Right atrium auricular region (tissue), 2 donors: ENCODE measurements at places on chromosomes 11 and 22.

- no peak for DNase-seq
Measured at GRCh38 chr11:61362542-61362875, 335 bp downstream of the TMEM138 start.

GRCh38 chr22:49812838-49813237 is 14.8 kb downstream of the BRD1 start:
- no peak for DNase-seq

DNA sequence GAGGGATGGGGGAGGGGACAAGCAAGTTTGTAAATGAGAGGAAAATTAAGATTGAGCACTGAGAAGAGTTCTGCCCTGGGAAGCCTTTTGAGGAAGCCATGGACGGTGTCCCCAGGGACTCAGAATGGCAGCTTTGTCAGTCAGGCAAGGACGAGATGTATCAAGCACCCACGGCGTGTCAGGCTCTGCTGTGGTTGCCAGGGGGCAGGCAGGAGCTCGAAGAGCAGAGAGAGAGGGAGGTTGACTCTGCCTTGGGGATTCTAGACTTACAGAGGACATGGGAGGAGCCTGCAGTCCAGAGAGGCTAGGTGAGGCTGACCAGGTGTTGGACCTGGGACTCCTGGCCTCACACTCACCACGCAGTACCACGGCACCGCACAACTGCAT is 29.1 kb upstream of the SYT7 start:
- no peak for DNase-seq

DNA sequence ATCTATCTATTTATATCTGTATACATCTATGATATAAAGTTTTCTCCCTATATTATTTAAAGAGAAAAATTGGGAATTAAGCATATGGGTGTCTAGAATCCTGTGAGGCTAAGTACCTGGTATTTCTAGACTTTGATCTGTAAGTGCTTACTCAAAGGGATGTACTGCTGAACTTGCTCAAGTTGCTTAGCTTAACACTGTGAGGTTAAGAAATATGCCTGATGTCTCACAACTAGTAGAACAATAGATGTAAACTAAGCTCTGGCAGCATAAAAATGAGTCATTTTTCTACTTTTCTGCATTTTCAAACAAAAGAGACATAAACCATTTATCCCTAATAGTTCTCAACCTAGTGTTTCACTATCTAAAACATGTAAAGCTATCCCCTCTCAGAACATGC is 744.4 kb upstream of the ANO3 start:
- DNase-seq: no peak

- no peak for DNase-seq
Measured at GRCh38 chr22:19870153-19871022, 15.7 kb upstream of the GNB1L start.

- DNase-seq: no peak
Measured at GRCh38 chr11:127790592-127790991, 790.0 kb upstream of the KIRREL3 start.

GRCh38 chr11:16313846-16314245 is 42.5 kb downstream of the SOX6 start:
- DNase-seq: no peak

DNA sequence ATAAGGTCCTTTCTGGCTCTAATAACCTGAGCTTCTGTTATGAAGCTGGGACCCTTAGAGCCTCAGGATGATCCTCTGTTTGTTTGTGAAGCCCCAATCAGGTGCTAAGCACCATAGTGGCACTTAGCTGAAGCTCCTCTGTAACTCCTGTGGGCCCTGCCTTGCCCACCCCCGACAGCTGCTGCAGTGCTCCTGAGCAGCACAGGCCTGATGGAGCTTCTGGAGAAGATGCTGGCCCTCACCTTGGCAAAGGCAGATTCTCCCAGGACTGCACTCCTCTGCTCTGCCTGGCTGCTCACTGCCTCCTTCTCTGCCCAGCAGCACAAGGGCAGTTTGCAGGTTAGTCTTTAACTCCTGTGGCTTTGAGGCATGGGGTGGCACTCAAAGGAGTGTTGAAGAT is 19.0 kb upstream of the CCDC134 start:
- DNase-seq: no peak

GRCh38 chr11:59862252-59862651 is 4.0 kb downstream of the TCN1 start:
- no peak for DNase-seq

- no peak for DNase-seq
Measured at GRCh38 chr11:25214535-25215176, 717.8 kb downstream of the LUZP2 start.

DNA sequence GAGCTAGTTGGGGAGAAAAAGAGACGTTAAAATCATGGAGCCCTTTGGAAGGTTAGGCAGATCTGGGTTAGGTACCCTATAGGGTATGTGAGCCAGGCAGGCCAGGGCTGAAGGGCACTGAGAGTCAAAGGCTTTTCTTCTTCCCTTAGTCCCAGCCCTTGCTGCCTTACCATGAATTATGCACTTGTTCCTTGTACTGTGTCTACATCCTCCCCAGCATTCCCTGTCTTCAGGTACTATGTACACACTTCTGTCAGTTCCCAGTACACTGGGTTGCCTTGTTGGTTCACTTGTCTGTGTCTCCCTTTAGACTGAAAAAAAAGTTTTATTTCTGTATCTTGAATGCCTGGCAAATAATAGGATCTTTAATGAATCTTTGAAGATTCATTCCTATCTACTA is 16.9 kb downstream of the RNF185 start:
- DNase-seq: no peak

- DNase-seq: no peak
Measured at GRCh38 chr11:57055744-57056143, 67.0 kb downstream of the OR5AK2 start.

DNA sequence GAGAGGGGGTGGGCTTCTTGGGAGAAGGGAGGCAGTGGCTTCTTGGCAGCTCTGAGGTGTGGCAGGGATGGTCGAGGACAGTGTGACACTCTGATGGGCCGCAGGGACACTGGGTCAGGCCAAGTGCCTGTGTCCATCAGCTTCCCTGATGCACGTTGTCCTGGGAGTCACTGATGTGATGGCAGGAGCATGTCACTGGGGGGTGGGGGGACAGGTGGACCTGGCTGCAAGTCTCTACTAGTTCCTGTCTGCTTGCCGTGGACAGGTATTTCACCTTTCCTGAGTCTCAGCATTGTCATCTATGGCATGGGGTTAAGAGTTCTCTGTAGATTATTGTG is 592.9 kb downstream of the TBC1D22A start:
- peak; percentile 40 for DNase-seq

DNA sequence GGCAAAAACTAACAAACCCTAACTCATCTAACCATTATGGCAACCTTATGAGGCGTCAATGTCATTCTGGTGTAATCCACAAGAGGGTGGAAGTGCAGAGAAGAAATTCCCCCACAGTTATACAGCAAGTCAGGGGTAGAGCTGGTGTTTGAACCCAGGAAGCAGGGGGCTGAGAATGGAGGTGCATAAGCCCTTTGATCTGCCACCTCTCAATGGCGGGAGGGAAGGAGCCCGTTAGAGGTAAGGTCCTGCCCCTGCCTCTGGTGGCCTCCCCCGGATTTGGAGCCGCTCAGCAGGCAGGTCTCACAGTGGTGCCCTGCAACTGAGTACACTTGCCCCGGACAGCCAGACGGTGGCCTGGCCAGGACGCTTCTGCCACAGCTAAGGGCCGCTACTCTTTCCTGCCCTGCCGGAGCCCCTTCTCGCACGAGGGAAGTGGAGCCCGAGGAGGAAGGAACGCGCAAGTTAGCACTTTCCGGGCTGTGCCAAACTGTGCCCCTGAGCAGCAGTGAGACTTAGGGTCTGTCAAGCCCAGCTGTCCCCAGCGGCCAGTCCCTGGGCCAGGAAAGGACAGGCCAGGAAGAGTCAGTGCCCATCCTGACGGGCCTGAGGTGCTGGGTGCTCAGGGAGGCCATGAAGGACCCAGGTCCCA is 1.1 kb downstream of the FXYD2 start:
- DNase-seq: no peak

GRCh38 chr11:120597250-120598215 is 86.0 kb downstream of the GRIK4 start:
- DNase-seq: no peak

DNA sequence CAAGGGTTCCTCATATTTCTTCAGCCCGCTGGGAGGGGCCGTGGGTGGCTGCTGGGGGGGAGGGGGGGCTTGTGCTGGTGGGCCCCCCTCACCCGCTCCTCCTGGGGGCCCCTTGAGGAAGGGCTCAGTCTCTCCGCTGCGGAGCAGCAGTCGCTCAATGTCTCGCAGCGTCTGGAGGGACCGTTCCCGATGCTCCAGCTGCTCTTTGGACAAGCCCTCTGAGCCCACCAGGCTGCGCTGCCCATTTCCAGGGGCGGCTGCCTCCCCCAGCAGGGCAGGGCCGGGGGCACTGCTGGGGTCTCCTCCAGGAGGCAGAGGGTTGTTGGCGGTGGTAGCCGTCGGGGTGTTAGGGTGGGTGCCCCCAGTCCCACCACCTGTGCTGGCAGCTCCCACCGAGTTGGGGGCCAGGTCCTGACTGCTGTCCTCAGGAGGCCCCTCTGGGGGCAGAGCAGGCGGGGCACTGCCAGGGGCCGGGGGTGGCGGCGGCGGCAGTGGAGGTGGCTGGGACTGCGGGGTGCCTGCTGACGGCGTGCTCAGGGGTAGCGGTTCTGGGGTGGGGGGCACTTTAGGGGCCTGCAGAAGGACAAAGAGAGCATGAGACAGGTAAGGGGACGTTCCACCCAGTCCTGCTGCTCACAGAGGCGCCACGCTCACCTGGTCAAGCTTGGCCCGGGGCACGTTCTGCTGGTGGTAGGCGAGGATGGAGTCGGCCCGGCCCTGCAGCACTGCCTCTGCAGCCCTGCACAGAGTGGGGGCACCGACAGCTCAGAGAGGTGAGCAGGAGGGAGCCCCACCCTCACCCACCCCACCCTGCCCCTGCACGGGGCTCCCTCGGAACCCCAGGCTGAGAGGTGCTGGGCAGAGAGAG is 18.9 kb downstream of the CXCR5 start:
- no peak for DNase-seq

DNA sequence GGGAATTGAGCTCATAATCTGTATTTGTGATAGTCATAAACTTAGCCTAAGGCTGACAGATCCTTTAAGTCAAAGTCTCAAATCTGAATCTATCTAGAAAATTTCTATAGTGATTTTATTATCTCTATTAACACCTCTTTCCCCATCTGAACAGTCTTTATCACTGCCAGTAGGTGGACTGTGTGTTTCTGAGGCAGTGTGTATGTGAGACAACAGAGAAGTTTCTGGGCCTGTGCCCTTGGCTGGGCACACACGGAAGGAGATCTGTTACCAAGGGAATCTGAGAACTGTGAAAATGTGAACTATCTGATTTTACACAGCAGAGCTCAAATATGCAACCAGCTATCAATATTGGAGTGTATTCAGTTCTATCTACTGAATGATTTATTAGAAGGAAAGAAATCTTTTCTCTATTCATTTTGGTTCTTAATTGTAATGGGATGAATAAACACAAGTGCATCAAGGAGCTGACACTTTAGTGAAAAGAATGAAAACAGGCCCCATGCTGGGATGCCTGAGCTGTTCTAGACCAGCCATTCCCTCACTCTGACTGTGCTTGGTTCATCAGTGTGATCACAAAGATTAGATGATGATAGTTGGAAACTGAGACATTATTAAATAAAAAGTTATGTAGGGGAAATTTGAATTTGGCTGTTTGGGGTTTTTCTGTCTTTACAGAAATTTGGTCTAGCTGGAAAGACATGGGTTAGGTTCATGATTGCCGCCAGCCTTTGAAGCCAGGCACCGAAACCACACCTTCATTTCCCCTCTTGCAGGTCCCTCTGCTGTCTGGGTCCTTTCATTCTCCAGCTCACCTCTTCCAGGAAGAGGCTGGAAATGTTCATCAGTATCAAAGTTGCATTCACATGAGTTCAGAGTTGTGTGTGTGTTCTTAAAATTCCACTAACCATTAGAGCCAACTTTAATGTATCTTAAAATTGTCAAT is 68.1 kb downstream of the LIF start:
- no peak for DNase-seq

DNA sequence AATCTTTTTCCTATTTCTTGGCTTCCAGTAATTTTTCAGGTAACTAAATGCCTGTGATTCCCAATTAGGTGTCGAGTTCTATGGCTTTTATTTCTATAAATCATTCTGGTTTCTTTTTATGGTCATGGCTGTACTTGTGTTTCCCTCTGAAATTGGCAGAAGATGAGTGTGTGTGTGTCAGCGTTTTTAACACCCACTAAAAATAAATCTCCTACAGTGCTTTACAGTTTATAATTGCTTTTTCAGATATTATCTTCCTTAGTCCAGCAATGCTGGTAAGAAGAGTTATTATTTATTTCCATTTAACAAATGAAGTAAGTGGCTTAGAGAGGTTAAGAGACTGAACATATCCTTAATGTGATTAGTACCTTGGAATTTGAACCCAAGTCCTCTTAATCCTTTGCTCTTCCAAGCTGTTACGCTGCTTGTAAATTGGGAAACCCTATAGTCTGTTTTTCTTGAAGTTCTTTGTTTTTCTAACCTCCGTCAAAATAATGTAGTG is 125.2 kb downstream of the TEAD1 start:
- no peak for DNase-seq

DNA sequence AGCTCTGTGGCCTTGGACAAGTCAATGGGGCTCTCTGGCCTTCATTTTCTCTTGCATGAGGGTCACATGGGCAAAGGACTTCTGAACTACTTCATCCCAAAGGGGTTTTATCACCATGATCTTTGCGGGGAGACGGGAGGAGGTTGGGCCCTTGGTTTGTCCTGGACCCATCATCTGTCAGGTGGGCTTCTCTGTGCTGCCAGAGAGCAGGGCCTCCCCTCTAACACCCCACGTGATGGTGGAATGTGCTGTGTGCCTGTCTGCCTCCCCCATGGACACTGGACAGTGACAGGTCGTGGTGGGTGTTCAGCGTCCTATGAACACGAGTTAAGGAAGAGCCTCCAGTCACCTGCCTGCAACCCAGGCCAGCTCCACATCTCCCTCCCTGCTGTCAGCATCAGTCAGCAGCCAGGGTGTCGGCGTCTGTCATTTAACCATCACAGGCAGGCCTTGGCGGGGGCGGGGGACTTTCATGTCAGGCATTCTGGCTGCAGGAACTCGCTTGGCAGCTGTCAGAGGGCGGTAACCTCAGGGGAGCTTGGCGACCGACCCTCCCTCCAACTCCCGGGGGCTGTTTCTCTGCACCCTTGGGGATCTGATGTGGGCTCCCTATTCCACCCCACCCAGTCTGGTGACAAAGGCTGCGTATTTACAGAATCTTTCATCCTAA is 2.6 kb upstream of the SUN2 start:
- no peak for DNase-seq

DNA sequence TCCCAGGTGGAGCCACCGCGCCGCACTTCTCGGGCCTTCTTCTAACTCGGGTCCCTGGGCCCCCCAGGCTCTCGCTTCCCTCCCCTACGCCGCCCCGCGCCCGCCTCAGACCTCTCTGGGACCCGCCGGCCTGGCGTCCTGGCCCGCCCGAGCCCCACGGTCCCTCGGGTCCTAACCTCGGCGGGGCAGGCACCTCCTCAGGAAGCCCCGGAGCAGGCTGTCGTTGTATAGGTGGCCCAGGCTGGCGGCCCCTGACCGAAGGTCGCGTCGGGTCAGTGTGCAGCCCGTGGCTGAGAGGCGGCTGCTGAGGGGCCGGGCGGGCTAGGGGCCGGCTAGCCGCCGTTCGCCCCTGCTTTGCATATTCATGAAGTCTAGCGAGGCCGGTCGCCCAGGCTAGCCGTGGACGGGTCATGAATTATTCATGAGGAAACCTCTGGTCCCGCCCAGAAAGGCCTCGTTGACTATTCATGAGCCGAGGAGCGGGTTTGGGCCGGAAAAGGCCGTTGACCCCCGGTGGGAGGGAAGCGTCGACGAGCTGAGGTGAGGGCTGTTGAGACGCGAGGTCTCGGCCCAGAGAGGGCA is at the start of gene HORMAD2:
Gene HORMAD2, plus strand, starts transcription at position 513 of the 582 bp plus-strand sequence. CDS start 13,489 bp downstream, outside the sequence.
- no peak for DNase-seq

GRCh38 chr11:64131683-64132190 is 34.2 kb downstream of the MACROD1 start:
- DNase-seq: no peak
